Hepatocyte (in vitro differentiated cells): ENCODE measurements at places on chromosomes 12 and 14. TPM values are rescaled to one million over a fixed set of nuclear protein-coding genes. Genes with fewer than 3 reads are reported as not detected.

Gene ARG2
- 22.3 and 35.0 TPM in 2 replicates for total RNA-seq

Gene OR6C2
- not detected in 2 replicates for total RNA-seq

Gene LMNTD1
- total RNA-seq = 0.87 TPM in 1 of 2 replicates, not detected in the other

DNA sequence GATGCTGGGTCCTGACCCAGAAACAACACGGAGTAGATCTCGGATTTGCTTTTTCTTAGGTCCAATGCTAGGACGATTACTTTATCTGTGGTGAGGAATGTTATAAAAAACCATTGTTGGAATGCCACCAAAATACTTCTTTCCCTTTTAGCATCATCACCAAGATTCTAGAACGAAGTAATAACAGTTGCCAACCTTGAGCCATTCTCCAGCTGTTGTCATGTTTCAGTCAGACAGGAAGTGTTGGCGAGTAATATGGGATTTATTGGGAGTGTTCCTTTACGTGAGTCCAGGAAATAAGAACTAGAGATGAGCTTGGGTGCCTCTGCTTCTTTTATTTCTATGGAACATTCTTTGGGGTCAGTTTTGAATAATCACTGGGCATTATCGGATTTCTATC is 892.9 kb downstream of the DIO2 start:
- DNase-seq = no peak

GRCh38 chr12:89176676-89177075 is 175.6 kb downstream of the DUSP6 start:
- no peak for DNase-seq

GRCh38 chr12:49974231-49974675 is 1.5 kb downstream of the AQP6 start:
- peak; percentile 80 for DNase-seq

DNA sequence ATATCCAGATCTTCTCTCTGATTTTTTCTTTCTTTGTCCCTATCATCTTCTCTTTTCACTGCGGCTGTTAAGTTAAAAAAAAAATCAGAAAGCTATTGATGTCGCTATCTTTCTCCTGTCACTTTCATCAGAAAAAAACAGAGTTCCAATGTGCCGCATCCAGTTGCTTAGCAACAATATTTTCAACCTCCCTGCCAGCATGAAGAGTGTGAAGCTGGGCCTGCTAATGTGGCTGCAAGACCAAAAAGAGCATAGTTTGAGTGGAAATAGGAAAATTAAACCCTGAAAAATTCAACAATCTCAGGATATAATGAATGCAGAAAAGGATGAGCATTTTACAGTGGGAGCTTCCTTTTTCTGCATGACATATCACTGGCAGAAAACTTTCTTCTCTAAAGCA is 1025.4 kb upstream of the LRFN5 start:
- no peak for DNase-seq

DNA sequence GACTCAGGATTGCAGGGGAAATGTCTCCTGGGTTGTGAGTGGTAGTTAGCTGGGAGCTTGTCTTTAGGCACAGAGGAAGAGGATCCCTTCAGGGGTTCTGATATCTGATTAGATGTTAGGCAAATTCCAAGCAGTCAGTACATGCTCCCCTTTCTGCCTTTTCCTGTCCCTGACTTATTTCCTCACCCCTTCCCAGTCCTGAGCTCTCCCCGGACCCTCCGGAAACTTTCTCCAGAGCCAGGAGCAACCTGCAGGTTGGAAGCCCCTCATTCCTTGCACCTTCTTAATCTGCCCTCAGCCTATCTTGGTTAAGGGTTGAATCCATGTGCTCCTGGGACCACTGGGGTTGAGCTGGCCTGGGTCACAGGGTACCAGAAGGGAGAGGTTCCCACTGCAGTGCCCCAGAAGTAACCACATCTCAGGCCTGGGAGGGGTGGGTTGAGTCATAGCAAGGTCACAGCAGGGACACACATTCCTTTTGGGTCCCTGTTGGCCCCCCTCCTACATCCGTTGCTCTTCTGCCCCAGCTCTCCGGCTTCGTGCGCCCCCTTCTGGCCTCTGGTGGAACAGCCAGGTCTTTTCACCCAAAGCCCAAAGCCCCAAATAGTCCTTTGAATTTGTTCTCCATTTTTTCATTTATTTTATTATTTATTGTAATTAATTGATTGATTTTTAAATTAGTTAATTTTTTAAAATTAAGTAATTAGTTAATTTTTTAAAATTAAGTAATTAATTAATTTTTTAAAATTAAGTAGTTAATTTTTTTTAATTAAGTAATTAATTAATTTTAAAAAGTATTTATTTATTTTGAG is 1.8 kb downstream of the IGFBP6 start:
- DNase-seq = peak; percentile 92

GRCh38 chr12:63843254-63843720 is 1.2 kb upstream of the SRGAP1 start:
- DNase-seq = no peak

GRCh38 chr14:60257865-60258264 is 8.8 kb downstream of the PPM1A start:
- no peak for DNase-seq
